Posterior cingulate gyrus (tissue), 11 donors: ENCODE measurements at places on chromosomes 7 and 10.

DNA sequence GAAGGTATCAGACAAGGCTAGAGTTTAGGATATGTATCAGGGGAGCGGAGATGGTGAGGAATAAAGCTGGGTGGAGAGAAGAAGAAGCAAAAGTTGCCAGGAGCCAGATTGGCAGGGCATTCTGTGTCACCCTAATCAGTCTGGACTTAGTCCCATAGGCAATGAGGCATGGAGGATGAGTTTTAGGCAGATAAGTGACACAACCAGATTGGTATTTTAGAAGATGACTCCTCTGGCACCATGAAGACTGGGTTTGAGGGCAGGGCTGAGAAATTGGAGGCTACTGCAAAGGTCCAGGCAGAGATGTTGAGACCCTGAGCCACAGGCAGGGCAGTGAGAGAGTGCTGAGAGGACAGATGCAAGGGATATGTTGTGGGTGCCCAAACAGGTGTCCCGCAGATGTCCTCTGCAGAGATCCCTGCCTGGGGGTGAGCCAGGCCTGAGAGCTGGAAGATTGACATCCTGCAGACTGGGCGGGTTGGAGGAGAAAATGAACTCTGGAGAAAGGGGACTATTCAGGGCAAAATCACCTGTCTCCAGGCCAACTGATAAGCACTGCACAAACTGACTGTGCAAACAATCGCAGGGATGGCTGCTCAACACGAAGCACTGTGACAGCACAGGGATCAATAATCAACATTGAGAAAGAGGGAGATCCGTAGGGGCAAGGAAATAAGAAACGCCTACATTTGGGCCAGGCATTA lies 11.9 kb upstream of the HABP2 start:
- no peak for DNase-seq

- no peak for DNase-seq
Observed at GRCh38 chr10:122459561-122460273, 1.6 kb upstream of the HTRA1 start.

- no peak for DNase-seq
Observed at GRCh38 chr7:101626758-101627157, 2.3 kb downstream of the MYL10 start.

GRCh38 chr10:94938383-94938782 lies at the start of gene CYP2C9:
TSS of gene CYP2C9 (plus strand) at chr10:94938658. CDS start at chr10:94938683, 25 bp downstream.
- no peak for DNase-seq

DNA sequence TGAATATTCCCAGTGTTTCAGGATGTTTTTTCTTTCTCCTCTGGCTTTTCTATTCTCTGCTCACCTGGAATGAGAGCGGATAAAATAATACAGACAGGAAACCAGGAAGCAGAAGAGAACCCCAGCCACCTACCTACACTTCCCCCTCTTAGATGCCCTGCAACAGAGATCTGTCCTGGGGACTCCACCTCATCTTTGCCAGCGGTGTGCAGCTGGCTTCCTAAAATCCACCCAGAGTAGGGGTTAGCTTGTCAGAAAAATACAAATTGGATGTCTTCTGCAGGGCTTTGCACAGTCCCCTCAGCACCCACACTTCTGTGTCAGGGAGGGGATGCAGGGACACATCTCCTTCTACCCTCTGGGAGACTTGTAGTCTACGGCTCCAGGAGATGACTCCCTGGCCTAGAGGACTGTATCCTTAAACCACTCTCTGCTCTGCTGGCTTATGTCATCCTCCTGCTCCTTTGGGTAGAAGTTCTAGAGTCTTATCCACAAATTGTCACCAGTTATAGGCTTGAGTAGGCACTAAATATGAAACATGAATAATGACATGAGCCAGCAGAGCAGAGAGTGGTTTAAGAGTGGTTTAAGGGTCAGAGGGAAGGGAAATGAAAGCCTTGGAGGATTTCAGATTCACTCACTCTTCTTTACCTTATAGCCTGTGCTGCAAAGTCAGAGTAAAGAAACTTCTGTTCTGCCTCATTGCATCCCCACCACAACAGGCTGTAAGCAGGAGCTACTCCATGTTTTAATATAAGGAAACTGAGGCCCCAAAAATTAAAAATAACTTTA lies 749.4 kb downstream of the AUTS2 start:
- no peak for DNase-seq

DNA sequence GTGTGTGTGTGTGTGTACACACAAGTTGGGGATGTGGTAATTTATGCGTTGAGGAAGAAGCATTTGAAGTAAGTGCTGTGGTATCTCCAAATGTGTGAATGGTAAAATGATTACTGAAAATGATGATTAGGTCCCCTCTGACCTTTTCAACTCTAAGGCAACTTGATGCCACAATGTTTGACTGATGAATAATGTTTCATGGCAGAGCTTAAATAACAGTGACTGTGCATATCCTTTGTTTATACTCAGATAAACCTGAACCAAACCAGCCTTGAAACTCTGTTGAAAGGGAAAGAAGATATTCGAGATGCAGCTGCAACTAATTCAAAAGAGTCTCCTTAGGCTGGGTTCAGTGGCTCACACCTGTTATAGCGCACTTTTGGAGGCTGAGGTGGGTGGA lies 64.8 kb upstream of the YAE1 start:
- DNase-seq: no peak

DNA sequence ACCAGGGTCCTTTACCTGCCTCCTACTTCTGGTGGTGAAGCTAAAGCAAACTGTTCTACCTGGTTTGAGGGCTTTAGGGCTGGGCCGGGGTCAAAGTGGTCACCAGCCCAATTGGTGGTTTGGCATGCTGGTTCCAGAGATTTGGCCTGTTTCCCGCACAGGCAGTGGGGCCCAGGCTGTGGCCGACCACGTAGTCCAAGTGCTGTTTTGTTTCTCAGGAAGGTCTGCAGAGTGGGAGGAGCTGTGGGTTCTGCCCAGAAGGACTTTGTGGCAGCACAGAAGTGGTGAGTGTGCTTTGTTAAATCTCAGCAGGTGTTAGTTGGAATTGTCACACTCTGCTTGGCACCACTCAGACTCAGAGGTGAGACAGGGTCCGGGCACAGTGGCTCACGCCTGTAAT lies 85.8 kb downstream of the MKX start:
- no peak for DNase-seq

GRCh38 chr7:24587853-24588252 lies 14.6 kb downstream of the PALS2 start:
- DNase-seq: no peak

- DNase-seq: no peak
Observed at GRCh38 chr7:121576148-121576917, 180.2 kb upstream of the FAM3C start.

GRCh38 chr7:146131701-146132100 lies 15.1 kb downstream of the CNTNAP2 start:
- DNase-seq: no peak

DNA sequence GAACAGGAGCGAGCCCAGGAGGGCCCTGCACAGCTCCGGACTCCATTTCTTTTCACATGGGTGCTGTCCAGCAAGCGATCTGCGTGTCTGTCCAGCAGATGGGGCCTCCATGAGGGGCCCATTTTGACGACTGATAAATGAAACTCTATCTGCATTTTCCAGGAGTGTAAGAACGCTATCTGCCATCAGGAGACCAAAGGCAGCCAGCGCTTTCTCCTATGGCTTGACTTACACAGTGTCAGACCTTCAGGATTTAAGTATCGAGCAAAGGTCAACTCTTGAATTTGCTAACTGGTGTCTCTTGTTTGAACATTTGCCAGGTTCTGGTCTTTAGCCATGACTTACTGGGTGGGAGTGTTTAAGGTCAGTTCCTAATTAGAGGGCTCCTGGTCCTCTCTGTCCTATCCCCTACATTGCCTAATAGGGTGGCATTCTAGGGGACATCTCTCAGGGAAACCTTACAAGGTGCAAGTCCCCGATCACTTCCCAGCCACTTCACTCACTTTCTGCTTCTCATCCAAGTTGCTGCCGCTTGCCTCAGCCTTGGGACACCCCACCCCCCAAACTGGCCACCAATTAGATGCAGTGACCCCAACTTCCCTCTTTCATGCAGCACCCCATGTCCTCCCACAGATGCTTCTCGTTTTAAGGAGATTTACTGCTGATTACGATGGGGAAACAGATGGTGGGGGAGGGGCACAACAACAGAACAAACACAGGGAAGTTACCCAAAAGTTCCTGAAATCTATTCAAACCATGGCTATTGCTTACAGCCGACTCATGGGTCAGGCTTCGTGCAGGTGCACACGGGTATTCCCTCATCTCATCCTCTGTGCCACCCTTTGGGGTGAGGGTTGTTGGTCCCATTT lies 20.0 kb downstream of the VSIR start:
- no peak for DNase-seq

DNA sequence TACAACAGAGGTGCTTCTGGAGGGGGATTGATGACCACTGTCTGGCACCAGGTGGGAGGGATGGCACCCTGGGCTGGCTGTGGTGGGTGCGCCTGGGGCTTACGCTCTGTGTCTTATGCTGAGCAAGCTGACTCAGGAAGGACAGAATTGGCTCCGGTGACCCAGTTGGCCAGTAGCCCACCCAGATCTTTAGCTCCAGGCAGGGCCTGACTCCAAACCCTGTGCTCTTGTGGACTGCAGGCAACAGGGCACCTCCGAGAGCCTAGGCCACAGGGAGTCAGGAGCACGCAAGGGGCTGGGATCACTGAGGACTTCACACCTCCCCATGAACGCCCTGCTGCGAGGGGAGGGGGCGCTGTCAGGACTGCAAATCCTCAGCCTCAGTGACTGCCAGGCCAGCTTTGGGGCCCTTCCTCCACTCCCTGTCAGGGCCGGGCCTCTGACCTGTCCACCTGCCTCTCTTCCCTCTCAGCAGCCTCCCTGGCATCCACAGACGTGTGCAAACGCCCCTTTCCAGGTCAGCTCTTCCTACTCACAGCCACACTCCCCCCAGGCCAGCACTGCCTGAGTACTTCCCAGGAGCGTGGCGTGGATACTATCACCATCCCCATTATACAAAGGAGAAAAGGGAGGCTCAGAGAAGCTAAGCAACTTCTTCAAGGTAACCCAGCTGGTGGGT lies 118.7 kb downstream of the SLIT1 start:
- peak; percentile 54 for DNase-seq

GRCh38 chr7:152050547-152050971 lies 25.1 kb downstream of the GALNT11 start:
- no peak for DNase-seq

- no peak for DNase-seq
Observed at GRCh38 chr10:88979603-88980002, 11.0 kb upstream of the FAS start.

- DNase-seq: no peak
Observed at GRCh38 chr7:42247301-42247700, 10.3 kb upstream of the GLI3 start.

DNA sequence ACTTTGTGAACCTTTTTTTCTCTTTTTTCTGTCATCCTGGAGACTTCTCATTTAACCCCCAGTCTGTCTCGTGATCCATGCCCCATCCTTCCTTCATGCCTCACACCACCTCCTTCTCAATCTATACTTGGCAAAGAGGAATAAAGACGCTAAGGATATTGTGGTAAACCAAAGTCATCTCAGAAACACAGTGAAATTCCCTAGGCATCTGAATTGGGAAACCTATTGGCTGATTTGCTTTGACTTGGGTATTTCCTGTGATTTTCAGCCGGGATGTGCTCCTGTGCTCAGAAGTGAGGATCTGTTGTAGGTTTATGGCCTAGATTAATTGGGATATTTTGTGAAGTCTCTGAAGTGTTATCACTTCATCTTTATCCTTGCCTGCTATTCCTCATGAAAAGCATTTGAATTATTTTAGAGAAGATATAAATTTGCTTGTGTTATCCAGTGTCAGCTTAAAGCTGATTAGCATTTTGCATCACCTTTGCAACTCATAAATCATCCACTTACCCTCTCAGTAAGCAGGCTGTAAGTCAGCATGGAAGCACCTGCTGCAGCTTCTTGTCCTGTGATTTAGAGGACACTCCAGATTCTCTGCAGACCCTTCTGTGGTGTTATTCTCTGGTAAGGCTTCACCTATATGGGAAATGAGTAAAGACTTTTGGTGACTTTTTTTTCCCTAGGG lies 138.0 kb downstream of the AUTS2 start:
- no peak for DNase-seq

GRCh38 chr7:132458729-132459128 lies 117.5 kb downstream of the PLXNA4 start:
- DNase-seq: no peak

- no peak for DNase-seq
Observed at GRCh38 chr7:89223900-89224395, 428.4 kb upstream of the TEX47 start.

GRCh38 chr7:48718731-48719378 lies 205.5 kb upstream of the CDC14C start:
- no peak for DNase-seq

- DNase-seq: no peak
Observed at GRCh38 chr10:7310076-7310475, 100.8 kb downstream of the SFMBT2 start.

GRCh38 chr10:52965509-52965908 lies 192.9 kb upstream of the MBL2 start:
- no peak for DNase-seq

DNA sequence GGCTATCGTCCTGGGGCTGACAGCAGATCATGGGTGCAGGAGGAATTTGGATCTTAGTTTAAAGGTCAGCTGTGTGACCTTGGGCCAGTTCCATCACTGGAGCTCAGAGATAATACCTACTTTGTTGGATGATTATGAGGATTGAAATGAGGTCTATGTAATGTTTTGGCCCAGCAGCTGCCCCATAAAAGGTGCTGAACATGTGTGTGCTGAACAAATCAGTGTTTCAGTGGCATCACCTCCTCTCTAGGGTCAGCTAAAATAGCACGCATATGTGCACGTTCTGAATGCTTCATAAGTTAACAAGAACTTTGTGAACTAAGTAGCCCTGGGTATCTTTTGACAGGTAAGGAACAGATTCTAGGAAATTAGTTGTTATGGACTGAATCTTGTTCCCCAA lies 84.8 kb upstream of the LRRC18 start:
- no peak for DNase-seq

- no peak for DNase-seq
Observed at GRCh38 chr7:46153951-46154787, 233.1 kb upstream of the IGFBP3 start.

GRCh38 chr10:10911471-10911921 lies 106.2 kb upstream of the CELF2 start:
- DNase-seq: peak; percentile 22

- DNase-seq: no peak
Observed at GRCh38 chr10:4494551-4494950, 331.5 kb upstream of the AKR1E2 start.

- no peak for DNase-seq
Observed at GRCh38 chr7:14104861-14105260, 115.4 kb upstream of the ETV1 start.

DNA sequence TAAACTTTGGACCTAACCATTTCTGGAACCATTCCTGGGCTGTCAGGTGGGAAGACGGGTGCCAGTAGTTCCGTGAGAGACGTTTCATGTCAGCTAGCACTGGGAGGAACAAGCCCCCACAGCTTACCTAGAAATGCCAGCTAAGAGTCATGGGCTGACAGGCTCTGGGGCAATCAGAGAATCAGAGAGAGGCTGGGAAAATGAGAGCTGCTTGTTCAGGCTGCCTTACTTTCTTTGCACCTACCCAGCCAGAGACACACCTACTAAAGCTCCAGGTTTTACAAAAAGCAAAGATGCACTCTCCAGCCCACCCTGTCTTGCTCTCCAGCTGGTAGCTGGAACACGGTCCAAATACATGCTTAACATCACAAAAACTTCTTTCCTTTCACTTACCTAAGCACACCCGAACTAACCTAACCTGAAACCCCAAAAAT lies 688 bp downstream of the PTN start:
- no peak for DNase-seq
